ENCODE measurements at places on chromosomes 12 and 14.

DNA sequence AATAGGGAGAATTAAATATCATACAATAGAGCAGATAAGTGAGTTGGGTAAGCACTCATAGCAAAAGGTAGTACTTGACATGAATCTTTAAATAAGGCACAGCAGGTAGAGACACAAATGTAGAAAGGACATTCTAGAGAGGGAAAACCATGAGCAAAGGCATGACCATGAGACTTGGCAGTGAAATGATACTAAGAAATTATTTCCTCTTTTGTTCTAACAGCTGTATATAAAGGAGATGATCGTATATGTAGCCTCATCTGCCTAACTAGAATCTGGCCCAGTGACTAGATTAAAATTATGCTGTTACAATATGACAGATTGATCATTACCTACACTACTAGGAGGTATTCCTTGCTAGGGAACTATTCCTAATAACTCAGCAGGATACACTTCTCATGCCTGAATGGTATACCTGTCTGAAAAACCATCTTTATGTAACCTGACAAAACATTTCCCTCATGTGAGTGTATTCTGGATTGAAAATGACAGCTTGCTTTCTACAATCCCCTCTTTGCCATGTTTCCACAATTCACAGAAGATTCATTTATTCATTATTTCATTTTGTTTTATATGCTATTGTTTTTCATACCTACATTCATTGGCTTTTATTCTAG, 725.7 kb downstream of the C12orf50 start:
- no peak for DNase-seq

DNA sequence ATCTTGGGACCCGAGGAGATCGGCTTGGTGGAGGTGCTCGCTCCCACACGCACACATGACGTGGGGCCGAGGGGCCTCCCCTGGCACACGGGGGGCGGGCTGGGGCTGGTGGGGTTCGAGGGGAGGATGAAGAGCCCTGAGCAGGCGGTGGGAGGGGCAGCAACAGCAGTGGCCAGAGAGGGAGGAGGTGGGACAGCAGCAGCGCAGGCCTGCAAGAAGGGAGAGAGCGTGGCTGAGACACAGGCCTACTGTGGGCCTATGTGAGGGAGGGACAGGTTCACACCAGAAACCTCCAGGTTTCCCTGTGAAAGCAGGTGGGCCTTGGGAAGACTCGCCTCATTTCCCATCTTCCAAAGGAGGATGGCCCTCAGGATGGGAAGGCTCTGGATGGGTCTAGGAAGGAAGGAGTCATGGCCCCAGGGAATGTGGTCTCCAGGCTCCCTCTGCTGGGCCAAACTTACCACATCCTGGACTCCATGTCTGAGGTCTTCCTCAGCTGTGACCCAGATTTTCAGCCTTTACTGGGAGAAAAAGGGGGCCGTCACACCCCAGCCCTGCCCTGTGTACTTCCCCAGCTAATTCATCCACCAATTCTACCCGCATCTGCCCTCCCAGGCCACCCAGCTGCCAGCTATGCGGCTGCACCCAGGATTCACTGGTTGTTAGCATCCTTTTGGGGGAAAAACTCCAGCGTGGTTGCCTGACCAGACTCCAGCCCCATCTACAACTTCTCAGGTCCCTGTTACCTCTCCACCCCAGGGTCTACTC, 2.8 kb downstream of the PIANP start:
- DNase-seq = no peak

DNA sequence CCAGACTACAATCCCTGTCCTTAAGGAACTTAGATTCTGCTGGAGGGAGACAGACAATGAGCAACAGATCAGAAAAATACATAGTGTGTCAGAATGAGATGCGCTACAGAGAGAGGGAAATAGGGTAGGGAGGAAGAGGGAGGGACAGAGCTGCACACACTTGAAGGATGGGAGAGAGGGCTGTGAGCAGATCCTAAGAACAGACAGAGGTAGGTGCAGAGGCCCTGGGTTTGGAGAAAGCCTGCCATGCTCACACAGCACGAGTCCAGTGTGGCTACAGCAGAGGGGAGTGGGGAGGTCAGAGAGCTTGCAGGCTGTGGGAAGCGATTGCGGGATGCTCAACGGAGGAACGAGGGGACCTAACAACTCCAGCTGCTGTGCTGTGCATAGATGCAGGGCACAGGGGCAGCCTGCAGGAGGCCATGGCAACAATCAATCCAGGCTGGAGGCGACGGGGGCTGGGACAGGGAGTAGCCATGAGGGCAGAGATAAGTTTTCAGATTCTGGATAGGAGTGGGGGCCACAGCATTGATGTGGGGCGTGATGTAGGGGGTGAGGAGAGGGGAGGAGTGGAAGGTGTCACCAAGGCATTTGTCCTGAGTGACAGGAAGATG, 20.7 kb downstream of the FAIM2 start:
- no peak for DNase-seq

DNA sequence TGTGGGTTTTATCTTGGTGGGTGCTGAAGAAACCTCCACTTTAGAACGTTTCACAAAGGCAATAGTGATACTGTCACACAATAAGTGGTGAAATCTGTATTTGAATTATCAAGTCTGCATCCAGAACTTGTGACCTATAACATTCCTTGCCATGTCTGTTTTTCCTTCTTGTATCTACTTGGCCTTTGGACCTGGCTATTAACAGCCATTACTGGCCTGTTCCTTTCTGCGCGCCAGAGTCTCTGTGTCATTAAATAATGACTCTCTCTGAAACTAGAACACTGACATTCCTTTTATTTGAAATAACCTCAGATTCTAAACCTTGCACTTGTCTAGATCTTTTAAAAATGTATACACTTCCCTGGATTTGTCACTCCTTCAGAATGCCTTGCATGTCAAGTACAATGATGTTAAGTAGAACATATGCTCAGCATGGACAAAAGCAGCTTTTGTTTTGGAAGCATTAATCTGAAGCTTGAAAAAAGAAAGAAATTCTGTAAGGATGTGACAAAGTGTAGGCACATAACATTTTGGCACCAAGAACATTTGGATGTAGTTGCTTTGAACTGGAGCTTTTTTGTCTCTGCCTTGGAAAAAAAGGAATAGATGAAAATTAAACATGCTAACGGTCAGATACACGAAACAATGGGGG, 95.5 kb upstream of the RPL10L start:
- DNase-seq = no peak
